ENCODE measurements at places on chromosomes 4 and X.

DNA sequence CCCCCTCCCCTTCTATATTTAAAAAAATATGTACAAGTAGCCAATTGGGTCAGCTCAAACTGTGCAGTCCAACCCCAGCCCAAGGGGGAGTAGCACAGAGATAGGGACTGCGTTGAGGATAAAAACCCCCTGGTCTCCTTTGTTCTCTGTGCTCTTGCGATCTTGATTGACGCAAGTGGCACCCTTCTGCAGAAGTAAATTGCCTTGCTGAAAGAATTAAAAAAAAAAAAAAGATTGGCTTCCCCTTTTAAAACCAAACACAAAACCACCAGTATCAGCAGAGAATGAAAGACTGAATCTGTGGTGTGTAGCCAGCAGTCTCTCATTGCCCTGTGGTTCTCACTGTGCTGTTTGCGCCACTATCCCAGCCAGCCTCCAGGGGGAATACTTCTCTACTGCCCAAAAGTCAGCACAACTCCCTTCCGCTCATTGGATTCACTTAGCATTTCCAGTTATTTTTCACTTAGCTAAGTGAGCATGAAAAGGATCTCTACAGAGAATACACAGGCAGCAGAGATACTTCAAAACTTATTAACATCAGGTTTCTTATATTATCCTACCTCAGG is 29.7 kb downstream of the MANBA start:
- DNase-seq, result no peak

DNA sequence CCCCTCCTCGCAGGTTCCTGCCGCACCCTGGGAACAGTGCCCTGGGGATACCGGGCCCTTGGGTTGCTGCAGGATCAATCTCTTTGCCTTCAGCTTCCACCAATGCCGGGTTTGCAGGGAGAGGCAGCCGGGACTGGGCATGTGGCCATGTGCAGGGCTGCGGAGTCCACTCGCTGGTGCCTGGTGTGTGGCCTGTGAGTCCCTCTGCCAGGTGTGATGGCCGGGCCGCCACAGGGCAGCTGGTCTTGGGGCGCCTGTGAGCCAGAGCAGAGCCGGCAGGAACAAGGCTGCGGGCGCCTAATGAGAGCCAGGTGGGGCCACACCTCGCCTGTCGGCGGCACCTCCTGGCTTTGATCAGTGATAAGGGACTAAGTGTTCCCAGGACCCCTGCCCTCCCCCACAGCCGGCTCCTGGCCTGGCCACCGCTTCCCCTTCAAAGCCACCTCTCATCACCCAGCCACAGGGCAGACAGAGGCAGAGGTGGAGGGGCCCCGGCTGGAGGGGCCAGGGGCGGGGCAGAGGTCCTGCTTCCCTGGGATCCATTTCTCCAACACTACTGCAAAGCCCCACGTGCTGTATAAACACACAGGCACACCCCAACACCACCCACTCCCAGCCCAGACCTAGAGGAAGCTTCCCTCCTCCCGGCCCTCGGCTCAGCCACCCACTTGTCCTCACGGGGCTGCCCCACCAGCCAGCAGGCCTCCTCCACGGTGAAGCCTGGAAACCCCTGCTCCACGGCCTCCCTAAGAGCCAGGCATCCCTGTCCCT is 132.7 kb downstream of the CPZ start:
- no peak for DNase-seq

- DNase-seq, result no peak
These were observed 183.3 kb downstream of the MAB21L2 start for GRCh38 chr4:150765216-150765615.

DNA sequence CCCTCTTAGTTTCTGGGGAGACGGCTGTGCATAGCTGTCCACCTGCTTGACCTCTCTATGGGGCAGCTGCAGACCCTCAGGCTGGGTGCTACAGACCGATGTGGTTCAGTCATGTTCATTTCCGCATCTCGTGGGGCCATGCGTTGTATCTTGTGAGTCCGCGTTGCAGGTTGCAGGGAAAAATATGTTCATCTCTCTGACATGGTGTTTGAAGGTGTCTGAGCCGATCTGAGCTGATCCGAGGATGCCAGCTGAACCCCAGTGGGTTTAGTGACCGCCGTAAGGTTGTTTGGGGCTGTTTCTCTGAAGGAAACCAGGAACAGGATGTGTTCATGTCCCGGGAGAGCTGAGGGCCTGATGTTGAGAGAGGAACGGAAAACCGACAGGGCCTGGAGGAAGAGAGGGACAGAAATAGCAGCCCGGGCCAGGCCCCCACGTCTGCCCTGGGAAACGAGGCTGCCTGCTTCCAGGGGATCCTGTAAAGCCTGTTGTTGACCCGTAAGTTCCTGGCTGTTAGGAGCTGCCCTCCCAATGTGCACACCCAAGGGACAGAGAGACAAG is 9.8 kb upstream of the P2RY8 start:
- no peak for DNase-seq

DNA sequence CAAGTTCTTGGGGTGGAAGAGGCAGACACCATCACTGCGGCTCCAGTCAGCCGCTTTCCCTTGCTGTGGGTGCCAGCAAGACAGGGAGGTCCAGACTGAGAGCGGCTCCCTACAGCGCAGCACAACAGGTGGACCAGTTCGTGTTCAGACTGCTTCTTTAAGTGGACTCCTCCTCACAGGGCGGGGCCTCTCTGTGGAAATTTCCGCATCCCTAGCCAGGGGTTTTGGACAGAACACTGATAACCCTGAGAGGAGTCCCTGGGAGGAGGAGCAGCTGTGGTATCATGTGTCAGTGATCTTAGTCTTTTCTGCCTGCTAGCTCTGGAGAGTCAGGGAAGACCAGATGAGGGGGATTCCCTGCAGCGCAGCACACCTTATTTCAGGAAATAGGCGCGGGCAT is 48.5 kb downstream of the MAGEC2 start:
- no peak for DNase-seq

DNA sequence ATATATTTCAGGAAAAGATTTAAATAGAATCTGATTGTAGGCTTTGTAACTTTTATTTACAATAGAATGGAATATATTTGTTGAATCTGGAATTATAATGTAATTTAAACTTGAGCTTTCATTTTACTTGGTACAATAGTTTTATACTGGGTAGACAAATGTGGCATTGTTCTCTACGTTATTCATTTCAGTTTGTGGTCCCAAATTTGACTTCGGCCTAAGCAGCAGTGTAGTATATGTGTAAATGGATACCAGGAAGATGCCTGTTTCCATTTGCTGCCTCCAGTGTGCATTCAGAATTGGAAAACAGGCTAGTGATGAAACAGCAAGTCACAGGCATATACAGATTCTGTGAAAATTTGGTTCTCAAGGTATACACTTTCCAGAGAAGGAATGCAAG is 77.8 kb downstream of the CLDN22 start:
- DNase-seq, result no peak

- DNase-seq, result no peak
These were observed 14.7 kb downstream of the RHOH start for GRCh38 chr4:40211224-40212185.

DNA sequence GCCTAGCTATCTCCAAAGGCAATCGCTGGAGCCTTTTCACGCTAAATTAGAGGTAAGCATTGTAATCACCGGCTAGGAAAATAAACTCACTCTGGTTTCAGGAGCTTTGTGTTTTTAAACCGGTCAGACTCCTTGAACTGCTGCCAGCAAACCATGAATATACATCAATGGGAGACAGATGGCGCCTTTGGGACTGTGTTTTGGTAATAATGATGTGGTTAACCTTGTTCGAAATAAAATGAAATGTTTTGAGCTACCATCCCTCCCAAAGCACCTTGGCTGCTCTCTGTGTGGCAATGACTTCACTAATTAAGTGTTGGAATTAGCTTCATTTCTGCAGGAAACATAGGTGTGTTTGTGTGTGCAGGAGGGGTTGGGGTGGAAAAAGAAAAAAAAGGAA is 65.3 kb downstream of the CLNK start:
- no peak for DNase-seq

- no peak for DNase-seq
These were observed 25.2 kb upstream of the AP1AR start for GRCh38 chr4:112206431-112206830.

DNA sequence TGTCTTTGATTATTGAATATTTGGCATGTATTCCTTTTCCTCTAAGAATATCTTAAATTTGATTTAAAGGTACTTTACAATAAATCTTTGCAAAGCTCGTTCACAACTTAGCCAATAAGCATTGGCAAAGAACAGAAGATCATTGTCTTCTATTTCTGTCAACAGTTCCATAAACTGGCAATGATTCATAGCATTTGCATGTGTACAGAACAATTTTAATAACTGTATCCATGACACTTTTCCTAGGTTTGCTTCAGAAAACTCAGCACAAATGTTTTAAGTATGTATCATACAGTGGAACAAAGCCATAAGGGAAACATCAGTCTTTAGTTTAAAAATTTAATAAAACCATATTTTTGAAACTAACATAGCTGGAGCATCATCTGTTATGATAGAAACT is 462.7 kb upstream of the RPS6KA3 start:
- no peak for DNase-seq

GRCh38 chrX:130887376-130887775 is 15.6 kb downstream of the ENOX2 start:
- DNase-seq, result no peak

- no peak for DNase-seq
These were observed 51.5 kb downstream of the PSAPL1 start for GRCh38 chr4:7383266-7383665.

GRCh38 chr4:932713-933070 is 432 bp downstream of the TMEM175 start:
- DNase-seq, result no peak

DNA sequence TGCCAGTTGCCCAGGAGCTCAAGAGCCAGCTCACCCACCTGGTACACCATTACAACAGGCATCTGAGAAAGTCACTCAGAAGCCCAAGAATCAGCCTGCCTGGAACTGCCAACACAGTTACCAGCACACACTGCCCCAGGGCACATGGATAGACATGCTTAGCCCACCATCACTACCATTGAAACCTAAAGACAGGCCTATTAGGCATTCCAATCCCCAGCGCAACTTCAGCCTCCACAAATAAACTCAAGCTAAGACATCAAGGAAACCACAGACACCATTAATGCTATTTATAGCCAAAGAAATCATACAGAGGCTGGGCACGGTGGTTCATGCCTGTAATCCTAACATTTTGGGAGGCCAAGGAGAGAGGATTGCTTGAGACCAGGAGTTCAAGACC is 42.3 kb downstream of the ATRX start:
- DNase-seq, result no peak

DNA sequence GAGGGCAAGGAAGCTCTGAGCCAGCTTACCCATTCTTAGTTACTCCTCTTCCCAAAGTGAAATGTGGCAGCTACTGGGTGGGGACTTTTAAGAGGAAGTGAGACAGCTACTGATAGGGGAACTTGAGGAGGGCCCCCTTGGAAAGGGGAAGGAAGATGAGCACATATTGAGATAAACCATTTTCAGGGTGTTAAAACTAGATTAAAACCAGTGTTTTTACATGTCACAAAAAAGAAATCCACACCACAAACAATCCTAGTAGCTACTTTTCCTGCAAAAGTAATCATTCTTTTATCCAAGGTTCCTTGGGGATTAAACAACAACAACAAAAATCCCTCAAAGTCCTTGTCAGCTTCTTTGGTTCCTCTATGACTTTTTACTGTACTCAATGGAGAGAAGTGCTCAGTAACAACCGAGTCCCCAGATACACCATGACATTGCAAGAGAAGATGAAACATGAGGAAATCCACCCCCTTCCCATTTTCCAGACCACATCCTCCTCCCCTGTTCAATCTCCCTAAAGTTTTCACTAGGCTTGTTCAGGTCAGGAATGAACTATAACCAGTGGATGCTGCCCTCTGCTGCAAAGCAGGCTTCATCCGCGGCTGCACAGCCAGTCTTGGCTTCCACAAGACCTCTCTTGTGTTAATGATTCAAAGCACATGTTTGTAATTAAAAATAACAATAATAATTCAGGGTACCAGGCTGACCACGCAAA is 113.5 kb upstream of the TMEM164 start:
- no peak for DNase-seq

- no peak for DNase-seq
These were observed 17.2 kb downstream of the HMGB2 start for GRCh38 chr4:173317004-173317403.

DNA sequence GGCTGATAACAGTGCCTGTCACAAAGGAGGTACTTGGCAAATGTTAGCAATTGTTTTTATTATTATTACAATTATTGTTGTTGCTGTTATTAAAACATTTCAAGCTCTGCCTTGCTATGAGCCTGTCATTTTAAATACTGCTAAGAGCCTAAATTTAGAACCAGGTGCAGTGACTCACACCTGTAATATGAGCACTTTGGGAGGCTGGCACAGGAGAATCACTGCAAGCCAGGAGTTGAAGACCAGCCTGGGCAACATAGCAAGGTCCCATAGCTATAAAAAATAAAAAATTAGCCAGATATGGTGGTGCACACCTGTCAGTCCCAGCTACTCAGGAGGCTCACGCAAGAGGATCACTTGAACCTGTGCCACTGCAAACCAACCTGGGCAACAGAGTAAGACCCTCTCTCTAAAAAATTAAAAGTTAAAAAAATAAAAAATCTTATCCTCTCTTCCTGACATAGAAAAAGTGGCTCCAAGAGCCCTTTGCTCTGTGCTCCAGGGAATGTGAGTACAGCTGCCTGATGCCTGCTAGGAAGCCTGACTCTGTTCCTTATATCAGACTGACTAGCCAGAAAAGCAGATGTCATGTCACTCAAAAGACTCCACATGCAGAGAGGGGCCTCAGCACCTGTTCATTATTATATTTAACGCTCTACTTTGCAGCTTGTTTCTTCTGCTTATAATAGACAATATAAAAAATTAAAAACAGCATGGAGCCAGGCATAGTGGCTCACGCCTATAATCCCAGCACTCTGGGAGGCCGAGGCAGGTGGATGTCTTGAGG is 234.0 kb downstream of the OPHN1 start:
- no peak for DNase-seq

- DNase-seq, result no peak
These were observed 1.2 kb upstream of the NMU start for GRCh38 chr4:55637272-55637820.

DNA sequence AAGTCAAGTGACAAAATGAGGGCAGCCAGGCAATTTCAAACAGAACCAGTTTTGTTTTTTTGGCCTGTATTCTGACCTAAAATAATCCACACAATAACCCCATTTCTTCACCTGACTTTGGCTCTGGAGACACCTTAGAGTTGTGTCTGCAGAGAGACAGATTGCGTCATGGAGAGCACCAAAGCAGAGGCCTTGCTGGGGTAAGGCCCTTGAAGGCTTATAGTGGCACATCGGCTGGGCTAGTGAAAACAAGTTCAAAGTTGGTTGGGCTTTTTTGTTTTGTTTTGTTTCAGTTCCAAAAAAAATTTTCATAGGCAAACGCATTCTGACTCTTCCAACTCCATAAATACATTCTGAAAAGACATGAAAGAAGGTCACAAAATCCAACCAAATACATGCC is 34.4 kb downstream of the PARM1 start:
- no peak for DNase-seq

DNA sequence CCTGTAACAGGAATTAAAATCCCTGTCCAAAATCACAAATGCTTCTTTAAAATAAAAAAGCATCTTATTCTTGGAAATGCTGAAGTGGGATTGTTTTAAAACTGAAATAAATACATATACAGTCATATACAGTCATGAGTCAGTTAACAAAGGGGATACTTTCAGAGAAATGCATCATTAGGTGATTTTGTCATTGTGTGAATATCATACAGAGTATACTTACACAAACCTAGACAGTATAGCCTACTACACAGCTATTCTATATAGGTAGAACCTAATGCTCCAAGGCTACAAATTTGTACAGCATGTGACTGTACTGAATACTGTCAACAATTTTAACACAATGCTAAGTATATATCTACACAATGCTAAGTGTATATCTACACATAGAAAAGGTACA is 104.3 kb downstream of the BRWD3 start:
- no peak for DNase-seq

All from activated CD4-positive, alpha-beta T cell treated with anti-CD3 and anti-CD28 coated beads, Interleukin-2, Interleukin-4, amounts not matched to agents 100 ng/mL and 50 ng/mL, durations not matched to agents 16 hours and 8 hours (primary cell).